ENCODE measurements at places on chromosomes 2 and 18. TPM values are rescaled to one million over a fixed set of nuclear protein-coding genes. Genes with fewer than 3 reads are reported as not detected.

The MTX2 gene
- 33.4 TPM for total RNA-seq

The NDUFAF7 gene
- 27.6 TPM for total RNA-seq

The CRYBA2 gene
- total RNA-seq: 30.1 TPM

The PRR30 gene
- not detected for total RNA-seq

The EVX2 gene
- total RNA-seq: not detected

The NCL gene
- total RNA-seq: 589 TPM

The AAK1 gene
- total RNA-seq: 42.5 TPM

The ATF2 gene
- 69.8 TPM for total RNA-seq

The HOXD4 gene
- not detected for total RNA-seq

The TWIST2 gene
- total RNA-seq: not detected

The TLX2 gene
- not detected for total RNA-seq

The IL1R1 gene
- total RNA-seq: 1.3 TPM

The PLB1 gene
- total RNA-seq: 0.78 TPM

The ATP6V1C2 gene
- total RNA-seq: 0.19 TPM

The CXCR1 gene
- total RNA-seq: not detected

The CIB4 gene
- not detected for total RNA-seq

The TDRD15 gene
- total RNA-seq: 0.04 TPM

The AOX1 gene
- 4.1 TPM for total RNA-seq

The MATN3 gene
- total RNA-seq: 3.1 TPM

All from progenitor cell of endocrine pancreas (in vitro differentiated cells).